Uterus (tissue), 4 donors: ENCODE measurements at places on chromosomes 2 and 18. TPM values are rescaled to one million over a fixed set of nuclear protein-coding genes. Genes with fewer than 3 reads are reported as not detected.

Gene ABCG5
- total RNA-seq, result not detected

Gene OTX1
- total RNA-seq, result not detected

Gene GKN2
- not detected for total RNA-seq

Gene ALLC
- total RNA-seq, result not detected

Gene PSMA8
- total RNA-seq, result not detected

Gene COLEC12
- 20.2 TPM for total RNA-seq

Gene MOB4
- 39.5 TPM for total RNA-seq

Gene SLC9A4
- total RNA-seq, result not detected

Gene CCBE1
- 10.9 TPM for total RNA-seq

Gene APCDD1
- total RNA-seq, result 8.2 TPM
